ENCODE measurements at places on chromosomes 5 and 9. TPM values are rescaled to one million over a fixed set of nuclear protein-coding genes. Genes with fewer than 3 reads are reported as not detected.

DNA sequence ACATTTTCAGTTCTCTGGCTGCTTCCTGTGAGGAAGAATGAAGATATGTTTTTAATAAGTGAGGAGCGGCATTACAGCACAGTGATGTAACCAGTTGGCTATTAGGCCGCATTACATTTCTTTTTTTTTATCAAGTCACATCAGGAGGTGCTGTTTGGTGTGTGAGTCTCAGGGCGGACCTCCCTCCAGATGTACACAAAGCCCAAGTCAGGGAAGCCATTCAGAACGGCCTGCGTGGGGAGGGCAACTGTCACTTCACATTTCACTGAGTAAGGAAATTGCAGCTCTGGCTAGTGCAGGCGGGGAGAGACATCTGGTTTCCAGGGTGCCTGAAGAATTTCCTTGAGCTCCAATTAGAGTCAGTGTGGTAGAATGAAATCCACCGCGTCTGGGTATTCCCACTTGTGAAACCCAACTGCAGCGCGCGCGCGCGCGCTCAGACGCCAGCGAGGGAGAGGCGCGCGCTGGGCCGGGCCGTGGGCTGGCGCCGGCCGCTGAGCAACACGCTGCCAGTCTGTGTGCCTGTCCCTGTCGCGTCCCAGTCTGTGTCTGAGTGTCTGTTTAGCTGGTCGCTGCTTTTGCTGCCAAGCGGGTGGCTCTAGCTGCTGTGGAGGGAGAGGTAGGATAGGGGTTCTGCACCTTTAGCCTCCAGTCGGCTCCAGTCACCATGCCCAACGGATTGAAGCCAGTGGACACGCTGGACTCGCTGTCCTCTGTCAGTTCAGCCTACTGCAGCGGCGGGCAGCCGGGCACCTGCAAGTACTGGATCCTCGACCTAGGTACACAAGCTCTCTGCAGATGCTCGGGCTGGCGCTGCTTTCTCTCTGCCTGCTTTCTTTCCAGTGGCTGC, 140.8 kb upstream of the OTULINL start:
- DNase-seq: no peak

GRCh38 chr9:108859459-108860114, 2.5 kb upstream of the ACTL7A start:
- DNase-seq: no peak

GRCh38 chr5:155885199-155885598, 441.8 kb upstream of the SGCD start:
- DNase-seq: no peak

DNA sequence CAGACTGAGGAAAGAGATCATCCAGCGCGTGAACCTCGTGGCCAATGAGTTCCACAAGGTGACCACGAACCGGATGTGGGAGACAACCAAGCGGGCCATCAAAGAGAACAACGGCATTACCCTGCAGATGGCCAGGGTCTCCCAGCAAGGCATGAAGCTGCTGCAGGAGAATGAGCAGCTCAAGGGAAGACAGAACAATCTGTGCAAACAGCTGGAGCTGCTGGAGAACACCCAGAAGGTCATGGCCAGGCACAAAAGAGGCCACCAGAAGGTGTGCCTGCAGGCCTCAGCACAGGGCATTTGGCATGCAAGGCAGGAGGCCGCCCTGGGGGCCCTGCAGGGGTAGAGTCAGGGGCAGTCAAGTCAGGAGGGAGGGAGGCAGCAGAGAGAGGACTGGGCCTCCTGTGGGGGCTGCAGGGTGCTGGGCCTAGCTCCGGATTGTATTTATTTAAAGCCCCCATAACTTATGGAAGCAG, 4.2 kb downstream of the PTRH1 start:
- no peak for DNase-seq

- no peak for DNase-seq
Observed at GRCh38 chr9:111904026-111904425, 7.4 kb downstream of the UGCG start.

PCDHB11 gene
- total RNA-seq: 0.69 TPM

- DNase-seq: no peak
Observed at GRCh38 chr5:71912021-71912420, 192.9 kb downstream of the CARTPT start.

PLEKHG4B gene
- 1.4 TPM for total RNA-seq

DNA sequence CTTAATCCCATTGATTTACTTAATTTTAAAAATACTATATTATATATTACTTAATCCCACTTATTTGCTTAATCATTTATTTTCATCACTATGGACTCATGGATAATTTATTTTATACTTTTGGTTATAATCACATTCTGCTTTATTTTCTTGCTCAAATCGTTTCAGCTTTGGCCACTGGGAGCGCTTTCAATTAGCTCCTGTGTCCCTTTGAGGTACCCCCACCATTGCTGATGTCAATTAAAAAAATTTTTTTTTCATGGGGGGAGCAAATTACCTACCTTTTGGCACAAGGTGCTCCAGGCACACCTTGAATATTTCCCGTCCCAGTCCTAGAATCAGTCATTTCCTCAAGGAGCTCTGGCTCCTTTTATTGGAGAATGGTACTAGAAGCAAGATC, 1.4 kb upstream of the TRIO start:
- no peak for DNase-seq

- DNase-seq: no peak
Observed at GRCh38 chr5:324736-325612, 3.5 kb downstream of the AHRR start.

ZFP2 gene
- total RNA-seq: not detected

- DNase-seq: no peak
Observed at GRCh38 chr5:102528600-102528999, 29.8 kb upstream of the SLCO6A1 start.

DNA sequence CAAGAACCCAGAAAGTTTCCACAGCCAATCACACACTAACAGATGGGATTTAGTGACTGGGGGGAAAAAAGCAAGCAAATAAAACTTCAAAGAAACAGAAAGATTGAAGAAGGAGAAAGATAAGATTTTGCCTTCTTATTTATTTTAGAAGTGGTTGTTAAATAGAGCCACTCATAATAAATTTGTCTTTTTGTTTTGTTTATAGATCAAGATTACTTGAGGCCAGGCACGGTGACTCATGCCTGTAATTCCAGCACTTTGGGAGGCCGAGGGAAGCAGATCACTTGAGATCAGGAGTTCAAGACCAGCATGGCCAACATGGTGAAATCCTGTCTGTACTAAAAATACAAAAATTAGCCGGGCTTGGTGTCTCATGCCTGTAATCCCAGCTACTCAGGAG, 94.9 kb upstream of the RANBP3L start:
- DNase-seq: peak; percentile 23

DNA sequence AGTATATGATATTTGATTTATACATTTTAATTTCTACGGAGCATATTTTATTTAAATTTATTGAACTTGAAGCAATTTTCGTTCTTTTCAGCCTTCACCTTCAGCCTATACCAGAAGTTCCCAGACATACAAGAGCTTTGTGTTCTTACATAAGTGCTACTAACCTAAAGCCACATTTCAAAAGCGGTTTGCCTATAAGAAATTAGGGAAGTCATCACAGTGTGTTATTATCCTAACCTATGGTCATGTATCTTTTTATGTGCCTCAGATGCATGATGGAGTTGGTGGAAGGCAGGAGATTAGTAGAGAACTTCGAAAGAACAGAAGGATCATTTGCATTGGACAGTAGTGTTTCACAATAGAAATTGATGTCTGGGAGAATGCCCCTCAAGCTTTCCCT, 3.1 kb downstream of the KIF2A start:
- DNase-seq: no peak

DNA sequence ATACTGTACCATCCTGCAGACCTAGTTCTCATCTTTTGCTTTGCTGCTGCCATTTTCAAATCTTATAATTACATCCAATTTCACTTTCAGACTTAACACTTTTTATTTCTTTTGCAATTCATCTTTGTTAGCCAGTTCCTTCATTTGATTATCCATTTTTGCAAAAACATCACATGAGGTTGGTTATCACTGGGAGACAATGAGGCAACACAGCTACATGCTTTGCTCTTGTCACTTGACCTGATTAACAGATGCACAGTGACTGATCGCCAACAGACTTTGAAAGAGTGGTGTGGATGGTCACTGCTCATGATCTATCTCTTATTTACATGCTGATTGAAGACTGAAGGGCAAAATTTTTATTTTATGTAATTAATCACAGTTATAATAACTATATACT, 17.0 kb upstream of the RNF20 start:
- no peak for DNase-seq

- no peak for DNase-seq
Observed at GRCh38 chr9:129336601-129337331, 158.7 kb upstream of the IER5L start.

GRCh38 chr9:755454-756381, 85.8 kb upstream of the DMRT1 start:
- DNase-seq: peak; percentile 70

GRCh38 chr9:127140181-127140580, 17.7 kb upstream of the ANGPTL2 start:
- DNase-seq: no peak

DNA sequence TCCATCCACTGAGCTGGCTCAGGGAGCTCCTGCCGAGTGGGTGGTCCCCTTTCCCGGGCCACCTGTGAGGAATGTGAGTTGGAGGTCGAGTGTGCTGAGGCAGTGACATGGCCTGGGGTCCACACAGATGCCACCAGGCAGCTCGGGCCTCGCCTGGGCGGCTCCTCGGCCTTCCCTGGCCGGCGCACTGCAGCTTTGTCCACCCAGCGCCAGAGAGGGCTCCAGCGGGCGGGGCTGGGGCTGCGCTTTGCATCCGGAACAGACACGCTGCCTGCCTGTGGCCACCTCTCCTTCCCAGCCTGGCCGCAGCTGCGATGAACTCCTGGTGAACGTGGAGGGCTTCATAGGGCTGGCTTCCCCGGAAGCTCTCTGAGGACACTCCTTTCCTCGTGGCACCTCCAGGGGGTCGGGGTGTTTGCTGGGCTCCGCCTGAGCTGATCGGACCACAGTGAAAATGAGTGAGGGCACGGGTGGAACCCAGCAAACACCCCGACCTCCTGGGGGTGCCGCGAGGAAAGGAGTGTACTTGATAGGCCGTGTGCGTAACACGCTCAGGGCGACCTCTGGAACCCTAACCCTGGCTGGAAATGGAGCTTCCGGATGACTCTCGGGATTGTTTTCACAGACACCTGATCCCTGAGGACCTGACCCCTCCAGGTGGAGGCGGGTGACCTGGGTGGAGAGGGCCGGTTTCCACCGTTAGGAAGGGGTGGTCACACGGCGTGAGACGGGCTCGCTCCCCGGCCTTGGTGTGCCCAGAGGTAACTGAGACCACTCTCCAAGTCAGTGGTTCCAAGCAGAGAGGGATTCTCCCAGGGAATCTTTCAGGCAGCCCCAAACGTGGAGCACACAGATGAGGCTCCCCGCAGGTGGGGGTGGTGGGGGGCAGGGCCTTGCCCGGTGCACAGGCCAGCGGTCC, 31.8 kb upstream of the RXRA start:
- DNase-seq: no peak

- no peak for DNase-seq
Observed at GRCh38 chr9:86756576-86757381, 190.5 kb downstream of the GAS1 start.

- DNase-seq: no peak
Observed at GRCh38 chr5:88923623-88924329, 40.8 kb upstream of the MEF2C start.

DNA sequence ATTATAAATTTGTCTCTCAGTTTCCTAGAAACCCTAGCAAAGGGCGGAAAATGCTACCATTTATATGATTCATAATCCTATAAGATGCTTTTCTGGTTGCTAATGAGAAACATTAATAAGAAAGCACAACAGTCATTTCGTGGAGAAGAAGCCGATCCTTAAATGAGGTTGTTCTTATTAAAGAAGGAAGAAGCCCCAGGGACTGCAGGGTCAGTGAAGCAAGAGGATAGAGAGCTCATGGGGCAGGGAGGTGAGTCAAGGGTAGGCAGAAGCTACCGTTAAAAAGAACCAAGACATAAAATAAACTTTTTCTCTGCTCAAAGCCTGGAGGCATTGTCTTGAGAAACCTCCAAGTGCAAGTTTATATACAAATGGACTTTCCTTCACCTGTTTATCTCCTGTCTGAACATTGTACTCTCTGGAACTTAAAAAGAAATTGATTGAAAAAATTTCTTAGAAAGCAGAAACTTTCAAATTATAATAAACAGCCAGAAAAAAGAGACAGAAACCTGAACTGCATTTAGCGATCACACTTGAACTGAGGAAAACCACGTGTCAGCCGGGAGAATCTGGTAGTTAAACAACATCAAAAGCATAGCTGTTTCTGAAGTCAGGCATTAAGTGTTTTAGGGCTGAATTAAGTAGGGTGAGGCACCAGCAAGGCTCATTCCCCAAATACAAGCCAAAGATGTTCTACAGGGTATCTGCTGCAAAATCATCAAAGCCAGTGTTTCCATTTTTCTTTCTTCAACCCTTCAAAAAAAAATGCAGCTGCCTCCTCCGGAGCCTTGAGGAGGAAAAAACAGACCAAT, 21.9 kb downstream of the HTR4 start:
- no peak for DNase-seq

DNA sequence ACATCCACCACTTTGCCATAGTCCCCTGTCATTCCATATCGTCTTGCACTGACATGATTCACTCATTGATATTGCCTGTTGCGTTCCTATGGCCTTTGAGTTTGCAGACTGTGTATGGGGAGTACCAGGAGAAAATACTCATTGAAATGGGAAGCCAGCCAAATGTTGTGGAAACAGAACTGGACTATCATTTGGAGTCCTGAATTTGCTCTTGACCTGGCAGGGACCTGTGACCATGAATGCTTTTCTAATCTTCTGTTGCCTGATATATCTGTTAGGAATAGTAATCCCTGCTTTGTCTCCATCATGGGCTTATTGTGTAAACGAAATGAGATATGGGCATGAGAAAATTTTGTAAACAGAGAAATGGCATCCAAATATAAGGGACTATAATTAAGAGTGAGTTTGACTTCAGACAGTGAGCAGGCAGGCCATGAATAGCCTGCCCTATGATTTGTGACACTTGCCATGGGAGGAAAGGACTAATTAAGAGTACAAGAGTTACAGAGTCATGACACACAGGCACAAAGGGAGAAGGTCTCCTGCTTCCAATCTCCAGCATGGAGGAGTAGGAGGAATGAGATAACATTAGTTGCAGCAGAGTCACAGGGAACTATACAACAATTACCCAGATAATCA, 572.9 kb upstream of the SGCD start:
- no peak for DNase-seq

GRCh38 chr5:179304871-179305270, 40.4 kb downstream of the ADAMTS2 start:
- no peak for DNase-seq

LPAR1 gene
- total RNA-seq: 67.9 TPM

CD72 gene
- not detected for total RNA-seq

DNA sequence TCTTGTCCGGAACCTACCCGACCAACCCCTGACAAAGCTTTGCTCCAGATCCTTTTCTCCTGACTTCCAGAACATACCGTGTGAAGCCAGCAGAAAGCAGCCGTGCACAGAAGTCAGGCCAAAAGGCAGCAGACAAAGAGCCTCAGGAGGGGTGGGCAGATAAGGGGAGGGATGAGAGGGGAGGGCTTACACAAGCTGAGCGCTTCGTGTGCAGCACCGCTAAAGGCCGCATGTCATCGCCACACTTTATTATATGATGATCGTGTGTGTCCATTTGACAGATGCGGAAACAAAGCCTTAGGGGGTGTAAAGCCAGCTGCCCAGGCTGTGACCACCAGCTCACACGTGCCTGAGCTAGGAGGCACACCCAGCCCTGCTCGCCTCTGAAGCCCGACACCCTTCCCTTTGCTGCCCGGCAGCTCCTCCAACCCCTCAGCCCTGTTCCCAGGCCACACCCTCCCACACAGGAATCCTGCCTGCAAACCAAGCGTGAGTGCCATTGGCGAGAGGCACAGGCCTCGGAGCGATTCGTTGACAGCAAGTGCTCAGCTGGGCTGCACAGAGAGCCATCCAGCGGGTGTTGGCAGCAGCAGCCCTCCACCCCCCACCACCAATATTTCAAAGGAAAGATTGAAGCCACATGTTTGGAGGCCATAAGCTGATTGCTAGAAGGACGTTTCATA, 170.5 kb upstream of the SMIM23 start:
- peak; percentile 53 for DNase-seq

Data from PC-3 (cell line).